Activated CD4-positive, alpha-beta T cell treated with anti-CD3 and anti-CD28 coated beads, Interleukin-2, amount 10 ng/mL, durations not matched to agents 24 days and 14 days (primary cell): ENCODE measurements at places on chromosomes 6 and 20. TPM values are rescaled to one million over a fixed set of nuclear protein-coding genes. Genes with fewer than 3 reads are reported as not detected.

The TFAP2D gene
- not detected in 2 replicates for total RNA-seq

The SNRPB2 gene
- total RNA-seq = 132 and 134 TPM in 2 replicates

The SPTLC3 gene
- total RNA-seq = 0.26 and 0.33 TPM in 2 replicates

The HLA-DRA gene
- total RNA-seq = 12.9 and 14.0 TPM in 2 replicates

The CFB gene
- total RNA-seq = 0.17 TPM in 1 of 2 replicates, not detected in the other

The CALHM4 gene
- not detected in 2 replicates for total RNA-seq

The ADNP gene
- 68.3 and 72.9 TPM in 2 replicates for total RNA-seq

The GPX5 gene
- not detected in 2 replicates for total RNA-seq

The CLVS2 gene
- total RNA-seq = not detected in 2 replicates

The ULBP3 gene
- total RNA-seq = 0.47 and 0.57 TPM in 2 replicates

The SLC16A10 gene
- 4.2 and 5.1 TPM in 2 replicates for total RNA-seq

The TSPO2 gene
- not detected in 2 replicates for total RNA-seq

The ANKRD66 gene
- not detected in 2 replicates for total RNA-seq

The PREX1 gene
- 64.3 and 65.5 TPM in 2 replicates for total RNA-seq

The SLC35D3 gene
- total RNA-seq = not detected in 2 replicates

The TFAP2C gene
- not detected in 2 replicates for total RNA-seq

The TXNDC5 gene
- 111 and 112 TPM in 2 replicates for total RNA-seq

The PPP2R5D gene
- 54.2 and 54.6 TPM in 2 replicates for total RNA-seq

The CPNE1 gene
- total RNA-seq = 317 and 318 TPM in 2 replicates

The TMEM170B gene
- 0.72 and 0.73 TPM in 2 replicates for total RNA-seq

The VPS16 gene
- 44.3 and 44.9 TPM in 2 replicates for total RNA-seq

The BNIP5 gene
- total RNA-seq = not detected in 2 replicates
